Stimulated activated CD4-positive, alpha-beta T cell treated with anti-CD3 and anti-CD28 coated beads, TNF-alpha, amount 100 ng/mL, for 48 hours (primary cell): ENCODE measurements at places on chromosomes 13 and 19.

- DNase-seq, result no peak
Measured at GRCh38 chr19:13493516-13494310, 12.6 kb downstream of the CACNA1A start.

DNA sequence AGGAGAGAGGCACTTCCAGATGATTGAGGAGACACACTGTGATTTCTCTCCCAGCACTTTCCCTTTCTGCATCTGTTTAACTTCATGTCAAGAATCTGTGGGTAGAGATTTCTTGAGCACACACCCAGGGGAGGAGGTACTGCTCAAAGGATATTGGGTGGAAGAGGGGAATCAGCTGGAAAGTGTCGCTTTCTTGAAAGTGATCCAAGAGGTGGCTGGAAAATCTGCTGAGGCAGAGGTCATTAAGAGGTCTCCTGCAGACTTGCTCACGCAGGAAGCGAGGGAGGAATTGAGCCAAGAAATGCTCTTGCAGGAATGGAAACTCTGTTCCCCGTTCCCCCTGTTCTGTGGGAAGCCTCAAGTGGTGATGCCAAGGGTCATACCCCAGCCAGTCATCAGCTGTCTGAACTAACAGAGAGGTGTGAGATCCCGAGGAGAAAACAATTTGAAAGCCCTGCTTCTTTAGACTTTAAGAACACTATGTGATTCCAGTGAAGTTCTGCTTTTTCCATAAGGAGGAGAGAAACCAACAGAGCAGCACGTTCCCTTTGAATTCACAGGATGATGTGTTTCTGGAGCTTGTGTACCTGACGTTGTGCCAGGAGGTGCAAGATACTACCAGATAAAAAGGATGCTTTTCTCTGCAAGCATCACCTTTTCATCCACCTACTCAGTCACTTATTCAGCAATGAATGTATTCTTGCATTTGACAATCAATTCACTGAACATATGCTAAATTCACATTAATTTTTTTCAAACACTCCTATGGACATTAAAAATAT, 163.4 kb upstream of the GPR12 start:
- no peak for DNase-seq

- no peak for DNase-seq
Measured at GRCh38 chr13:76812206-76812897, 73.9 kb downstream of the KCTD12 start.

DNA sequence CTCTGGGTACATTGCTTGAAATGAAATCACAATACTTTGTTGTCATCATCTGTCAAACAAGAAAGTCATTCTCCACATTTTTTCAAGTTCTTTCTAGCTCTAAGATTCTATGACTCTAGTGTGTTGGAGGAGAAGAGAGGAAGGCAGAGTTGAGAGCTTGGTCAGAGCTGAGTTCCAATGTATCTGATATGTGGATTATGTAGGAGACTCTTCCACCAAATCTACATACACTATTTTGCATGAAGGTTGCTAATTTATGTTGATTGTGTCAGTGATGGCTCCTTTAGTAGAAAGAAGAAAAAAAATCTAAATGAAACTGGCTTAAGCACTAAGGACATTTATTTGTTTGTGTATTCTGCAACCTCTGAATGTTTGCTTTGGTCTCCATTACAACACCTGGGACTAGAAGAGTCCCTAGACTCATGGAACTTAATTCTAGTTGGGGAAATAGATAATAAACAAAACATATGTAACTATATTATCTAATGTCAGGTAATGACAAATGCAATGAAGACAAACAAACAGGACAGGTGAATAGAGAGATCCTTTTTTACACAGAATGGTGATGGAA, 691.9 kb downstream of the UQCRFS1 start:
- no peak for DNase-seq

DNA sequence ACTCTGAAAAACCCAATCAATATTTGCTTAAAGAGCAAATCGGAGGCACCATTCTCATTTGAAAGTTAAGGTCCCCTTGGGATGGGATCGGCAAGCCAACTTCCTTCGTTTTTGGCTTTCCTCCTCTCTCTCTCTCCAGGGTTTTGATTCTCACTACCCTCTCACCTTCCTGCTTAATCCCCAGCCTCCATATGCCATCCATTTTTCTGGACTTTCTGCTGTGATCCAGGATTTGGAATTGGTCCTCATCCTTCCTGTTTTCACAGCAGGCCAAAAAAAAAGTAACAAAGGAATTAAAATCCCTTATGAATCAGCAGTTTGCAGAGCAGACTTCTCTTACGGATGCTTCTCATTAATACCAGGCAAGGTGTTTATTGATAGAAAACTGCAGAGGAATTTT, 283.1 kb upstream of the TMTC4 start:
- no peak for DNase-seq

- DNase-seq, result no peak
Measured at GRCh38 chr13:93881411-93881810, 598.1 kb downstream of the DCT start.

DNA sequence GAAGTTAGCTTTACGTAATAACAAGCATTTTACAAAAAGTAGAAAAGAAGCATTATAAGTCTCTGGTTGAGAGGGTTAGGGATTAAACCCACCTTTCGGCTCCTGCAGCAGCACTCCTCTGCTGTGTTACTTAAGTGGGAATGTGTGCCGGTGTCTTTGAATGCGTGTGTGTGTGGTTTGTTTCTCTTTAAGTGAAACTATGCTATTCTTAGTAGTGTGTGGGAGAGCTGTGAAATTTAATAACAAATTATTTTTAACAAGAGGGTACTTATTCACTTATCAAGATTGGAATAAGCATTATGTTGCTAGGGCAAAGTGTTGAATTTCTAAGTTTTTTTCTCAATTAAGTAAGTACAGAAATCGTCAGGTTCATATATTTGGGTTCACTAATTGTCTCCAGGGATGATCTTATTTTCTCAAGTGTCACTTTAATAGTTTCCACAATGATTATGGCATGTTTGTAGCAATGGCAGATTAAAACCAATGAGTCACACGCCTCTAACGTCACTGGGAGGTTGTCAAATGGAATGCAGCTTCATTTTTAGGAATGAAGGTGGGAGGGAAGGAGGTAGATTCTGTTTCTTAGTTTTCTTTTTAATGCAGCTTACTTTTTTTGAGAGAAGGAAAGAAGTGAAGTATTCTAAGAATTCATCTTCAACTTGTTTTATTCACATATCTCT, 151.3 kb downstream of the LMO7 start:
- no peak for DNase-seq

DNA sequence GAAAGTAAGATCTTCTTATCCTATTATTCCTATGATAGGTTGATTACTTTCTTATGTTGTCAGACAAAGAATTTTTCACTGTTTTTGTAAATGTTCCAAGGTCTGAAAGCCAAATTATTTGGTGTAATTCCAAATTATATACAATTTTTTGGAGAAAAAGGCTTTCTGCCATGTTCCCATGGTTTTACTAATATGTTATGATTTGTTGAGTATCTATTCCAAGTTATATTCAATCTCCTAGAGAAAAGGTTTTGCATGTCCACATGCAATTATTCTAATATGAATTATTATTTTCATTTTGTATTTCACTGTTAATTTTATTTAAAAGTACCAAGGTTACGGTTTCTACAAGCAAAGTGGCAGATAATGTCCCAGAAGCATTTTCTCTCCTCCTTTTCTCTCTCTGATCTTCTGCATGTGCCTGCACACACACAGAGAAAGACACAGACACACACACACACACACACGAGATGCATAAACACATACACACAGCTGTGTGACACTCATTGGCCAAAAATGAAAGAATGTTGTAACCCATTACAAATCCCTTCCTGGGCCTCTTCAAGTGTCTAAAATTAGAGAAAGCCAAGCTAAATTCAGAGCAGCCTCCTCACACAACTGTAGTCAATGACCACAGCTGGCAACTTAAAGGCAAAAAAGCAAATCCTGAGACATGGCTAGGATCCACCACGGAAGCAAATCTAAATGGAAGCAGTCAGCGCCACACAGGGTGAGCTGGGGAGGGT, 621.0 kb downstream of the EFNB2 start:
- no peak for DNase-seq

DNA sequence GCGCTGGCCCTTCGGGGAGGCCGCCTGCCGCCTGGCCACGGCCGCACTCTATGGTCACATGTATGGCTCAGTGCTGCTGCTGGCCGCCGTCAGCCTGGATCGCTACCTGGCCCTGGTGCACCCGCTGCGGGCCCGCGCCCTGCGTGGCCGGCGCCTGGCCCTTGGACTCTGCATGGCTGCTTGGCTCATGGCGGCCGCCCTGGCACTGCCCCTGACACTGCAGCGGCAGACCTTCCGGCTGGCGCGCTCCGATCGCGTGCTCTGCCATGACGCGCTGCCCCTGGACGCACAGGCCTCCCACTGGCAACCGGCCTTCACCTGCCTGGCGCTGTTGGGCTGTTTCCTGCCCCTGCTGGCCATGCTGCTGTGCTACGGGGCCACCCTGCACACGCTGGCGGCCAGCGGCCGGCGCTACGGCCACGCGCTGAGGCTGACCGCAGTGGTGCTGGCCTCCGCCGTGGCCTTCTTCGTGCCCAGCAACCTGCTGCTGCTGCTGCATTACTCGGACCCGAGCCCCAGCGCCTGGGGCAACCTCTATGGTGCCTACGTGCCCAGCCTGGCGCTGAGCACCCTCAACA, 1.2 kb downstream of the F2RL3 start:
- no peak for DNase-seq

DNA sequence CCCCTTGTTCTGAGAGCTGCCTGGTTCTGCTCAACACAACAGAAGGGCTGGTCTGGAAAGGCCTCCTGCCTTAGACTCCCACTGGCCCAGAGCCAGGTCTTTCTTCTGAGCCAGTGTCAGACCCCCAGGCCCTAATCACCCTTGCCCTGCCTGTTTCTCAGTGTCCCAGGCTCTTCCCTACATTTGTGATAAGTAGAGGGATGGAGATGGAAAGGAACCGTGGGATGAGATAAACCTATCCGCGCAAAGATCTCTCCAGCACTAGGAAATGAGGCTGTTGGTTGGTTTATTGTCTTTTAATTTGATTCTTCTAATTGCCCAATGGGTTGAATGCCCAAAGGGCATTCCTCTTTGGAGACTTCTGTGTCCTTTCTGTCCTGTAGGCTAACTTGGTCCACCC, 470.0 kb downstream of the TSHZ3 start:
- no peak for DNase-seq

DNA sequence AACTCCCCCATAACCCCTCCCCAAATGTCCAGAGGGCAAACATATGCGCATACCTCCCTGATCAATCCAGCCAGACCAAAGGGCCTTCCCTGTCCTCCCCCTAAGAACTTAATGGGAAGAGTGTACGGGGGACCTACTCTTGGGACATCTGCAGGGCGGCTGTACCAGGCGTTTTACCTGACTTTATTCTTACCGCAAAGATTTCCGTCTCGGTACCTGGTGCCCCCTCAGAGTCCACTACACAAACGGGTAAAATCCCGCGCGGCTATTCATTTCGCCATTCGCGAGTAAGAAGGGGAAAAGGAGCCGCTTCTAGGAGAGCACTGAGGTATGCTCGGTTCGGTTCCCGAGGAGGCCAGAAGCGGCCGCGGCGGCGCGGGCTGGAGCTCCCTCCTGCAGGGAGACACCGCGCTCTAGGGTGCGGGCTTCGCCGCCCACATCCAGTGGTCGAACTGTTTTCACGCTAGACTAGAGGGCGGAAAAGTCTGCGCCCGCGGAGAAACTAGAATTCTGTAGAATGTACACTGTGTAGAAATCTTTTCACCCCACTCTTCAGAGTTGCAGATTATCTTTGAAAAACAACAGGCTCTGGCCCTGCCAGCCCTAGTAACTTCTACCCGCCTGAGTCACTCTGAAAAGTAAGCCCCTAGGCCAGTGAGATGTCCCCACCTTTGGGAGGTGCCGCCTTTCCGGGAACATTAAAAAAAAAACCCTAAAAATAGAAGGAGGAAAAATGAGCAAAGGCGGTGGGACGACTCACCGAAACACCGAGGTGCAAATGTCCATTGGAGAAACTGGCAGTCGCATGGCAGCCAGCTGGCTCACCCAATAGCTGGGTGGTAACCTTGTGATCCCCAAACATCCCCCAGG, 3.8 kb upstream of the TSHZ3 start:
- no peak for DNase-seq

GRCh38 chr13:109100705-109101304, 471.4 kb downstream of the MYO16 start:
- DNase-seq, result no peak

DNA sequence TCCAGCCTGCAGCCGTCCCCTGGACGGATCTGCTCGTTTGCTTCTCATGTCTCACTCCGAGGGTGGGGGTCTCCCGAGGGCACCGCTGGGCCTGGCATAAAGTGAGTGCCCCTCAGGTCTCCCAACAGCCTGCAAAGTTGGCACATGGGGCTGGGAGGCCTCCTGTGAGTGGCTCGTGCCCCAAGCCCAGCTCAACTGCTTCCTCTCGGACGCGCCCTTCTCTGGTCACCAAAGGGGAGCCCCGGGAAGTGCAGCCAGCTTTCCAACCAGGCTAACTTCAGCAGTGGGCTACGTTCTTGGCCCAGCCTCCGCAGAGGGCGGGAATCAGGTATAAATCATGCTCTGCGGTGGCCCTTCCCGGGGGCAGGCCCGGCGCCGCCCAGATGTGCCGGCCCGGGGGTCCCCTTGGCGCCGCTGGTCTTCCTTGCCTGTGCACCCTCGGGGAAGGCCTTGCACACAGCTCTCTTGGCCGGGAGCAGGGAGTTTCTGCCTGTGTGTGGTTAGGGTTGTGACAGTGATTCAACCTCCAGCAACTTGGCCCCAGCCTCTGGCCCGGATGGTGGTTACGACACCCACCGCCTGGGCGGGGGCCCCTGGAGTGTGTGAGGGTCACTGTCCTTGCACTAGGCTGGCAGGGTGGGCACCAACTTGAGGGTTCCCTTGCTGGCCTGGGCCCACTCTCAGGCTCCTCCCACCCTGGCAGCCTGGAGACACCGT, 20.7 kb downstream of the CEBPG start:
- DNase-seq, result no peak

- DNase-seq, result no peak
Measured at GRCh38 chr13:88369866-88370265, 698.7 kb downstream of the SLITRK5 start.
